Fibroblast of lung (primary cell): ENCODE measurements at places on chromosomes 5 and 9. TPM values are rescaled to one million over a fixed set of nuclear protein-coding genes. Genes with fewer than 3 reads are reported as not detected.

GRCh38 chr5:26518065-26518464, 520.3 kb downstream of the CDH9 start:
- no peak for DNase-seq
- no peak overlapping the region for H3K4me3 ChIP-seq
- no peaks in the 10 kb centered on the region for H3K36me3 ChIP-seq
- H3K4me1 ChIP-seq = no peaks in the 10 kb centered on the region

DNA sequence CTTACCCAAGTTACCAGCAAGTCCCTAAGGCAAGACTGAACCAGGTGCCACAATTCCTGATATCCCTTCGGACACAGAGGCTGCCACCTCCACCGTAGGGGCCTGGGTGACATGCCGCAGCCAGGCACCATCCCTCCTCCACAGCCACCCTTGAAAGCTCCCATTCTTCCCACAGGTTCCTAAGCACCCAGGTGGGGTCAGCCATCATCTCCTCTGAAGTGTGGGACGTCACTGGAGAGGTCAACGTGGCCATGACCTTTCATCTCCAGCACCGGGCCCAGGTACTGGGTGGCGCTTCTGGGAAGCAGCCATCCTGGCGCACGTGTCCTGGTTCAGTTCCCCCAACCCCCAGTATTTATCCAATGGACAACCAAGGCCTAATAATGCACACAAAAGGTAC, 8.2 kb downstream of the ADGRD2 start:
- no peak overlapping the region for H3K27ac ChIP-seq
- H3K4me3 ChIP-seq = no peak overlapping the region
- no peaks in the 10 kb centered on the region for H3K4me1 ChIP-seq
- peaks cover 3% of the 10 kb centered on the region for H3K27me3 ChIP-seq
- H3K36me3 ChIP-seq = no peaks in the 10 kb centered on the region

DNA sequence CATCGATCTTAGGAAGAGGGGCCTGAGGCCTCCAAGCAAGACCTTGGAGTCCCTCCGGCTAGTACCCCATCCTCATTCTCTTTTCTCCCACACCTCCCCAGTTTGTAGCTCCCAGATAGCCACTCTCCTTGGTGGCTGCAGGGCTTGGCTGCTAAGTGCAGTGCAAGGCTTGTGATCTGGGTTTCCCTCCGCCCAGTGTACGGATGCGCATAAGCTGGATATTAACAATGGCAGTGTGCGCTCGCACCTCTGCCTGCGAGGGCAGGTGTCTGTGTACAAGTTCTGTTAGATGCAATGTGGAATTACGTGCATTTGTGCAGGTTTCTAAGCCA, 71.0 kb upstream of the TBCA start:
- H3K36me3 ChIP-seq = no peaks in the 10 kb centered on the region
- no peak overlapping the region for H3K4me3 ChIP-seq
- DNase-seq = no peak

DNA sequence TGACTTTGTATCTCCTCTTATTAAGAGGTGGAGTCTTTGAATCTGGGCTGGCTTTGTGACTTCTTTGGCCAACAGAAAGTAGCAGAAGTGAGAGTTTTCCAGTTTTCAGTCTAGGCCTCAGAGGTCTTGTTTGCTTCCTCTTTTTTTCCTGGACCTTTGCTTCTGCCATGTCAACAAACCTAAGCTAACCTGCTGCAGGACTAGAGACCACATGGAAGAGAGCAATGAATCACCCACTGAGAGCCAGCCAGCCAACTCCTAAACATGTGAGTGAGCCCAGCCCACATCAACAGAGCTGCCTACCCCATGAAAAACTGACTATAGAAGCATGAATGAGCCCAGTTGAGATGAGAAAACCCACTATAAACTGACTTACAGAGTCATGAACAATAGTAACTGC, 29.9 kb downstream of the MRPL22 start:
- H3K4me1 ChIP-seq = no peaks in the 10 kb centered on the region
- no peak overlapping the region for H3K4me3 ChIP-seq
- H3K27me3 ChIP-seq = no peaks in the 10 kb centered on the region
- H3K36me3 ChIP-seq = no peaks in the 10 kb centered on the region
- no peak for DNase-seq

- peaks cover 8% of the 10 kb centered on the region for H3K36me3 ChIP-seq
- H3K4me1 ChIP-seq = peaks cover 10% of the 10 kb centered on the region
- peak overlapping the region; percentile 77 for H3K27ac ChIP-seq
- no peaks in the 10 kb centered on the region for H3K27me3 ChIP-seq
Measured at GRCh38 chr5:72179028-72179815, 71.9 kb downstream of the MAP1B start.

GRCh38 chr5:535846-536698, 11.8 kb upstream of the SLC9A3 start:
- H3K27ac ChIP-seq = no peak overlapping the region
- H3K4me3 ChIP-seq = no peak overlapping the region
- no peaks in the 10 kb centered on the region for H3K4me1 ChIP-seq
- H3K36me3 ChIP-seq = no peaks in the 10 kb centered on the region
- H3K27me3 ChIP-seq = peaks cover 11% of the 10 kb centered on the region
- no peak for DNase-seq

GRCh38 chr9:76987594-76988200, 31.8 kb upstream of the FOXB2 start:
- peak; percentile 32 for DNase-seq
- no peak overlapping the region for H3K4me3 ChIP-seq

DNA sequence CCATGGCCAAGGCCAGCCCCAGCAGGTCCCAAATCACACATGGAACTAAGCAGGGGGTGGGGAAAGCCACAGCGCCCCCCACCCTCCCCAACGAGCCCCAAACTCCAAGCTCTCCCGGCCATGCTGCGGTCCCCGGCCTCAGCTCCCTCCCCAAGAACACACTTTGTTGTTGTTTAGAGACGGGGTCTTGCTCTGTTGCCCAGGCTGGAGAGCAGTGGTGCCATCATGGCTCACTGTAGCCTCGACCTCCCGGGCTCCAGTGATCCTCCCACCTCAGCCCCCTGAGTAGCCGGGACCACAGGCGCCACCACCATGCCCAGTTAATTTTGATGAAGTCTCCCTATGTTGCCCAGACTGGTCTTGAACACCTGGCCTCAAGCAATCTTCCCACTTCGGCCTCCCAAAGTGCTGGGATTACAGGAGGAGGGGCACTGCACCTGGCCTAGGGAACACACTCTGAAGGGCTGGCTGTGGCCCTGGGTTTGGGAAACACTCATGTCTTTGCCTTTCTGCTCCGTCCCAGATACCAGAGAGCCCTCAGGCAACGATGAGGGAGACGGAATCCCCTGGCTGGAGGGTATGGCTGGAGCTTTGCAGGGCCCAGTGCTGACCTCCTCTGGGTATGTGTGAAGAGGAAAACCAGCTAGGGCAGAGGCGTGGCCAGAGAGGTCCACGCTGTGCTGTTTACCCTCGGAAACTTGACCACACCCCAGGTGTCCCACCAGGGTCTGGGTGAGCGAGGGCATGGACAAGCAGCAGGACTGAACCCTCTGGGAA, 53.2 kb upstream of the UBAC1 start:
- no peak overlapping the region for H3K27ac ChIP-seq
- H3K36me3 ChIP-seq = peaks cover 8% of the 10 kb centered on the region
- no peaks in the 10 kb centered on the region for H3K27me3 ChIP-seq
- peaks cover 6% of the 10 kb centered on the region for H3K4me1 ChIP-seq

DNA sequence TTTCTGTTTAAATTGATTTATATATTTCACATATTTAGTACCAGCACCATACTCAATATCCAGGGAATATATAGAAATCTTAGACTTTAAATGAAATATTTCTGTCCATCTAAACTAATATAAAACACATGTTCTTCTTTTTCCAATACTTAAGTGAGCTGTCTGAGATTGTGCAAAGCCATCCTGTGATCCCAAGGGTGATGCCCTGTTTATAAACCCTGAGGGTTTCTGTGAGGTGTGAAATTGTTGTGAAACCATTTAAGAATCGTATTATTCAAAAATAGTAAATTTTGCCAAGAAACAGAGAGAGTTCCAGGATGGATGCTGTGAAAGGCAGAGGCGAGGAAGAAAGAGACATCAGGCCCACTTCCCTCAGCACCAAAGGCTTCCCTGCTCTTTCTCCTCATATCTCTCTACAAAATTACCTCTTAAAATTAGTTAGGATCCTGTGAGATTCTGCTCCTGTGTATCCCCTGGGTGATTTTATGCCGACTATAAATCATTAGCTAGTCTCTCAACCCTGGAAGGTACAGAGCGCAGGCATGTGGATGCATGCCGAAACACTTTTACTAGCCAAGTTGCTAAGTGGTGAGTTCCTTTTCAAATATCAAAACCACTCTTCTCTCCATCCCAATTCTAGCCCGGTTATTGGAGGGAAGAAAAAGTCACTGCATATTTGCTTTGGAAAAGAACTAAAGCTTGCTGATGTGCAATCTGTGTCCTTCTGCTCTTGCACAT, 183.0 kb downstream of the GLIS3 start:
- no peaks in the 10 kb centered on the region for H3K27me3 ChIP-seq
- H3K4me3 ChIP-seq = no peak overlapping the region
- peaks cover 20% of the 10 kb centered on the region for H3K4me1 ChIP-seq
- peaks cover 8% of the 10 kb centered on the region for H3K36me3 ChIP-seq

DNA sequence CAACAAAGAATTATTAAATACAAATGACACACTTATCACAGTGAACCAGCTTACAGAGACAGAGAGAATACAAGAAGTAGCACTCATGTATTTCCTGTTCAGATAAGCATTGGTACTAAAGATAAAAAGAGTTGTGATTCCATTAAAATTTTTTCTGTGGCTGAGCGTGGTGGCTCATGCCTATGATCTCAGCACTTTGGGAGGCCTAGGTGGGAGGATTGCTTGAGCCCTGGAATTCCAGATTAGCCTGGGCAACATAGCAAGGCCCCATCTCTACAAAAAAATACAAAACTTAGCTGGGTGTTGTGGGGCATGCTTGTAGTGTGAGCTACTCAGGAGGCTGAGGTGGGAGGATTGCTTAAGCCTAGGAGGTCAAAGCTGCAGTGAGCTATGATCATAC, 32.9 kb downstream of the FCHO2 start:
- no peaks in the 10 kb centered on the region for H3K36me3 ChIP-seq
- peak; percentile 58 for DNase-seq
- no peak overlapping the region for H3K4me3 ChIP-seq

DNA sequence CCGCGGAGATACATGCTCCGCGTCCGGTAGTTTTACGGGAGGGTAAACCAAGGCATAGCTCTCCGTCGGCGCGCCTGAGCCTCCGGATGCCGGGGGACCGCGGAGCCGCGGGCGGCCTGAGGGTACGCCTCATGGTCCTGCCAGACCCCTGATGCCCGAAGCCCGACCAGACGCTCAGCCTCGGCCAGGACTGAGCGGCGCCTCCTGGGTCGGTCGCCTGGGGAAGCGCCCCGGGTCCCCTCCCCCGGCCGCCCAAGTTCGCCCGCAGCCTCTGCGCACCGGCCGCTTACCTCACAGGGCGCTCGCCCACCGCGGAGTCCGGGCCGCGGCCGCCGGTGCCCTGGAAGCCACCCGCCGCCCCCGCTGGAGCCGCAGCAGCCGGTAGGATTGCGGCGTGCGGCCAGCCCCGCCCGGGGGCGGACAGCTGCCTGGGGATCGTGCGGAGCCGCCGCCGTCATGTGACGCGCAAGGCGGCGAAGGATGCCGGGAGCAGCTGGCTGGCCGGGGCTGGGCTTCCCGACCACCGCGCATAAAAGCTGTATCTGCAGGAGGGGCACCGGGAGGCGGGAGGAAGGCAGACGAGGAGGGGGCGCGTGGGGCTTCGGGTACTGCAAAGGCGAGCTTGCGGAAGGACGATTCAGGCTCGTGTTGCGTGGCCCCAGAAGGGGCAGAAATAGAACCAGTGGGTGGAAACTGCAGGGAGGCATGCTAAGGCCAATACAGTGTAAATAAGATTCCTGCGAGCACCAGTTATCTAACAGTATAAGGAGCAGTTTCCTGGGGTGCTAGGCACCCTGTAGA, at the start of gene FBXO10:
TSS of gene FBXO10 (minus strand) at position 460 of the 801 bp plus-strand sequence. CDS start 34,612 bp downstream, outside the sequence.
- H3K36me3 ChIP-seq = no peaks in the 10 kb centered on the region
- peak; percentile 83 for DNase-seq
- peak within 1 kb of the TSS; percentile 77 for H3K27ac ChIP-seq
- H3K4me3 ChIP-seq = peak within 1 kb of the TSS; percentile 64

DNA sequence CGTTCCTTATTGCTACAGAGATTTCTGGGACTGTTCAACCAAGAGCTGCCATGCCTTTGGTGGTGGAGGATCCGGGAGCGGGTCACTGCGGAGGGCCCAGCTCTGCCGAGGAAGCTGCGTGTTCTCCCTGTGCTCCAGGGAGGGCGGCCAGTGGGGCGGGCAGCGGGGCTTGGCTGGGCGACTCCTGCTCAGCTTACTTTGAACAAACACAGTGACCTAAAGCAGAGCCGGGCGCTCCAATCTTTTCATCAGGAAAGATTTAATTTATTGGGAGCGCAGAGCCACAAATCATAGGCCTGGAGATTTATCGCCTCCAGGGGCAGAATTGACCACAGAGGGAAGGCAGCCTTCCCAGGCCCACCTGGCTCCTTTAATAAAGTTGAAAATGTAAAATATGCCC, 27.7 kb downstream of the LHX3 start:
- H3K4me3 ChIP-seq = no peak overlapping the region
- DNase-seq = no peak
- H3K27ac ChIP-seq = no peak overlapping the region
- no peaks in the 10 kb centered on the region for H3K4me1 ChIP-seq

GRCh38 chr5:89351975-89352374, 469.0 kb upstream of the MEF2C start:
- H3K27ac ChIP-seq = no peak overlapping the region
- no peaks in the 10 kb centered on the region for H3K27me3 ChIP-seq
- peak; percentile 30 for DNase-seq
- H3K4me3 ChIP-seq = no peak overlapping the region
- no peaks in the 10 kb centered on the region for H3K36me3 ChIP-seq
- H3K4me1 ChIP-seq = no peaks in the 10 kb centered on the region

GRCh38 chr5:175365866-175366265, 78.1 kb downstream of the DRD1 start:
- DNase-seq = no peak
- H3K27ac ChIP-seq = no peak overlapping the region
- no peaks in the 10 kb centered on the region for H3K36me3 ChIP-seq
- no peak overlapping the region for H3K4me3 ChIP-seq

Gene PLK2
- total RNA-seq = 835 and 983 TPM in 2 replicates

Gene HMCN2
- under 0.01 TPM in 2 replicates for total RNA-seq

Gene CER1
- not detected in 2 replicates for total RNA-seq

Gene LCP2
- under 0.01 TPM in 1 of 2 replicates, not detected in the other for total RNA-seq

Gene RAPGEF1
- 27.5 and 42.8 TPM in 2 replicates for total RNA-seq

Gene SLC23A1
- total RNA-seq = not detected in 2 replicates
